ENCODE measurements at places on chromosomes 4 and X.

DNA sequence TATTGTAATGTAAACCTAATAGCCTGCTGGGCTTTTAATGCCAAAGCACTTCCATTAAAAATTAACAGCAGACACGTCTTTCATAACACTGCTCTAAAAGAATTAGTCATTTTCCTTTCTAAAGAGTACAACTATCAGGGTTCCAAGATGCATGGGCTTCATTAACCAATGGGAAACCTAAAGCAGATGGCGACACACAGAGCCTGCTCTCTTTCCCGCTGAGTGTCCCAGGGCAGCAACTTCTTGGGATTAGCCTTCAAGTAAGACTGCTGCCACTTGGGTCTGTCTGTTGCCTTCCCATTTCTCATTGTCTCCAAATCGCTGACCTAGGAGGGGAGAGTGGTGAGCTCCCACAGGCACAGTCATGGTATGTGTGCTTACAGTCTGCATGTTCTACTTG, 14.0 kb upstream of the PHKA2 start:
- DNase-seq: no peak

DNA sequence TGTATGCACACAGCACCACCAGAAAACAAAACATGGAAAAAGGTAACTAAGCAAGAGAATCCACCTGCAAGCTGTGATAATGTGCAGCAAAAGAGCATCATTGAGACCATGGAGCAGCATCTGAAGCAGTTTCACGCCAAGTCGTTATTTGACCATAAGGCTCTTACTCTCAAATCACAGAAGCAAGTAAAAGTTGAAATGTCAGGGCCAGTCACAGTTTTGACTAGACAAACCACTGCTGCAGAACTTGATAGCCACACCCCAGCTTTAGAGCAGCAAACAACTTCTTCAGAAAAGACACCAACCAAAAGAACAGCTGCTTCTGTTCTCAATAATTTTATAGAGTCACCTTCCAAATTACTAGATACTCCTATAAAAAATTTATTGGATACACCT, 90.2 kb downstream of the TET2 start:
- no peak for DNase-seq

GRCh38 chrX:18424482-18425198, 768 bp upstream of the CDKL5 start:
- DNase-seq: peak; percentile 4

- DNase-seq: no peak
Measured at GRCh38 chr4:158162631-158163030, 10.2 kb downstream of the GASK1B start.

DNA sequence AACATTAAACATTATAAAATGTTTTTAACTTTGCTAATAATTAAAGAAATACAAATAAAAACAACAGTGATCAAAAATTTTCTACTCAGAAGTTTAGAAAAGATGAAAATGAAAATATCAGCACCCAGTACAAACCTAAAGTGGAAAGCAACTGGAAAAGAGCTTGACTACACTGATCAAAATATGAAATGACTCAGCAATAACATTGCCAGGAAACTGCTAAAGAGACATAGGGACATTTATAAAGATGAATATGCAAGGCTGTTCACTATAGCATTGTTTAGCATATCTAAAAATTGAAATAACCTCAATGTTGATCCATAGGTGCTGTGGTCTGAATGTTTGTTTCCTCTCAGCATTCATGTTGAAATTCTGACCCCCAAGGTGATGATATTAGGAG, 88.5 kb upstream of the NOCT start:
- no peak for DNase-seq

GRCh38 chrX:6029014-6029413, 199.7 kb downstream of the NLGN4X start:
- no peak for DNase-seq

GRCh38 chrX:55754861-55755294, 37.3 kb downstream of the RRAGB start:
- DNase-seq: no peak

GRCh38 chr4:57442831-57443291, 332.7 kb upstream of the IGFBP7 start:
- DNase-seq: no peak

GRCh38 chr4:108940634-108941033, 177.8 kb upstream of the ETNPPL start:
- no peak for DNase-seq

GRCh38 chr4:152634110-152634760, 45.6 kb downstream of the TMEM154 start:
- DNase-seq: no peak

DNA sequence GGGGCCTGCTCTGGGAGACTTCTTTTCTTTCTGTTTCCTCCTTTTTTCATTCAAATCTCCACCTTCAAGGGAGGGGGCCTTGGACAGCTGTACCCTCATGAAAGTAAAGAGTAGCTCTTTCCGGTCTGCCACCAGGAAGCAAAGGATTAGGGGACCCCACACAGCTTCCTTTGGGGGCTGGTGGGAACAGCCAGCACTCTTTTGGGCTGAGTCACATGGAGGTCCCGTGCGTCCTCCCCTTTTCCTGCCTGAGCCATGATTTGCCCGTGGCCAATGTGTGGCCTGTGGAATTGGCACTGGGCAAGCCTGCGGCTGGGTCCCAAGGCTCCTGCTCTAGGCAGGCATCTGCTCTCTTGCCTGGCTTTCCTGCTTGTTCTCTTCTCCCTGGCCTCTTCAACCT, 65.5 kb downstream of the FHDC1 start:
- no peak for DNase-seq

GRCh38 chr4:165905405-165906027, 32.5 kb downstream of the TLL1 start:
- no peak for DNase-seq

GRCh38 chrX:8349816-8350544, 114.7 kb upstream of the VCX3B start:
- no peak for DNase-seq
